ENCODE measurements at places on chromosomes 6 and 20.
A peak's percentile ranks its signal among the peaks of the same experiment; 100 is the strongest.

DNA sequence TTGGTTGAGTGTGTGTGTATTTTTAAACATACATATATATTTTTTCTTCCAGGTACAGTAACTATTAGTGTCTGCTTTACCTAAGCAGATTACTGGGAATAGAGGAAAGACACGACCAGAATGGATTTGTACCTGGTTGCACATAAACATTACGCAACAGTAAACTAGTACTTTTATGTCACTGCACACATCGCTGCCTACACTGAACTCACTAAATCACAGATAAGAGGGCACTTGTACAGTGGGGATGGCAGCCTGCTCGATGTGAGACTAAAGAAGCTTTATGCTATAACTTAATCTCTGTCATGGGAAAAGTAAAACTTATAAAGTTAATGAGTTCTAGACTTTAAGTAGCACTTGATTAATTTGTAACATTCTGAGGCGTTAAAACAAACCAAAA lies 89.5 kb upstream of the SIM1 start:
- DNase-seq = no peak

GRCh38 chr6:48837744-48838143 lies 625.3 kb downstream of the MMUT start:
- no peak for DNase-seq

GRCh38 chr20:42319252-42320013 lies 701.3 kb upstream of the CHD6 start:
- no peak for DNase-seq

GRCh38 chr6:96212066-96212465 lies 196.3 kb downstream of the FUT9 start:
- DNase-seq = no peak

DNA sequence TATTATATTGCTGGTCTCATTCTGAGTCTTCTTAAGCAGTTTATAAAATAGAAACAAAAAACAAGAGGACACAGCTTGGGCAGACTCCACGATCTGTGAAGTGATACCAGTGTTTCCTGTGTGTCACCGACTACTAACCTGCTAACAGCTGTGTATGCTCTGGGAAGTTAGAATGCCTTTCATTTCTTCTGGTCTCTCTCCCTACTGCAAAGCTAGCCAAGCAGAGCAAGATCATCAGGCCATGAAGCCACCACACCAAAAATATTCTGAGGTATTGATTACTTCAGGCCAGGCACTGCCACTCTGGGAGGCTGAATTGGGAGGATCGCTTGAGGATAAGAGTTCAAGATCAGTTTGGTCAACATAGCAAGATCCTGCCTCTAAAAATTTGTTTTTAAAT lies 46.9 kb upstream of the SMIM29 start:
- peak; percentile 16 for DNase-seq

- no peak for DNase-seq
Observed at GRCh38 chr6:70998148-70998547, 41.3 kb upstream of the B3GAT2 start.

DNA sequence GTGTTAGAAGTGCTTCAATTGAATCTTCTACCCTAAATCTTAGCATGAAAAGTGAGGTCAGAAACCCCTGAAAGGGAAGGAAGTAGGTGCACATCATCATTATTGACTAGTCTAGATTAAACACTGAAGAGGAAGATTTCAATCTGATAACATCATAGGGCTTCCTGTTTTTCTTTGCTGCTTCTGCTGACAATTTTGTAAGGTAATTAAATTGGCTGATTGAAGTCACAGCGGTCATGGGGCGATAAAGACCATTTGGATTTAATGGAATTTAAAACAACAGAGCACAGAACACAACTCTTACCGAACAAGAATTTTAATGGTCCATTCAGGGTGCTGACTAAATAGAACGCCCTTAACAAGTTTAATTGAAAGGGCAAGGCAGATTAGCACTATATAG lies 11.3 kb downstream of the GRIK2 start:
- no peak for DNase-seq

DNA sequence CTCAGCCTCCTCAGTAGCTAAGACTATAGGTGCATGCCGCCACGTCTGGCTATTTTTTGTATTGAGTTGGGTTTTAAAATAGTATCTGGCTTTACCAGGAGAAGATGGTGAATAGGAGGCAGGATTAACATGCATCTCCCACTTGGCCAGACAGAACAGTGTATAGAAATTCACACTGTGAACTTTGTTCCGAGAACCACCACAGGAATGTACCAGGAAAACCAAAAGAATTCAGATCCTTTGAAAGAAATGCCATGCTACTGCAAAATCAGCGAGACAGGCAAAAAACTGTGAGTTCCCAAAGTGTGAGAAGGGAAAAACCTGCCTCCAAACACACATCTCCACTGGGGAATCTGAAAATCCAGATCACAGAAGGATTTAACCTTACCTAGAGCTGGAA lies 327.6 kb downstream of the NKAIN2 start:
- DNase-seq = no peak

- DNase-seq = peak; percentile 89
Observed at GRCh38 chr20:56414842-56415765, 3.0 kb downstream of the CASS4 start.
